Stimulated activated naive B cell treated with anti-CD40 and anti-IgM and Interleukin-4, amounts not matched to agents 10 μg/mL and 1 μg/mL and 100 μg/mL, for 72 hours (primary cell): ENCODE measurements at places on chromosomes 1 and 21.

DNA sequence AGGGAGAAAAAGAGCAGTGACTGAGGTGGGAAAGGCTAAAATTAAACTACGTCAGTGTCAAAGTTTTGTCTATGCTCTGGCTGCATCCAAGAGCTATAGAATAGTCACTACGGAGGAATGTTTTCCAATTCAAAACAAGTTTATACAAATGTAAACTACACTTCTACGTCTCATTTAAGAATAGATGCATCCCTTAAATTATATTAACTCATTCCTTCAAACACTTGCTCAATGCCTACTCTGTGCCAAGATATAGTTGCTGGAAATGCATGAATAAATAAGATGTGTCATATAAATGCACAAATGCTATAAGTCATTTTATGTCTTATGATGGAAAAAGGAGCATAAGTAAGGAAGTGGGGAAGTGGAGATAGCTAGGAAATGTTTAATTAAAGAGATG is 4.2 kb upstream of the COLGALT2 start:
- no peak overlapping the region for H3K4me3 ChIP-seq
- H3K27me3 ChIP-seq = peaks cover 64% of the 10 kb centered on the region
- no peak for DNase-seq
- no peak overlapping the region for H3K27ac ChIP-seq

- H3K4me3 ChIP-seq = no peak overlapping the region
- no peaks in the 10 kb centered on the region for H3K4me1 ChIP-seq
- peaks cover 16% of the 10 kb centered on the region for H3K36me3 ChIP-seq
- no peak overlapping the region for H3K27ac ChIP-seq
- H3K27me3 ChIP-seq = no peaks in the 10 kb centered on the region
- DNase-seq = no peak
Observed at GRCh38 chr1:185215911-185216310, 58.9 kb downstream of the SWT1 start.

GRCh38 chr21:41350436-41351155 is 11.2 kb upstream of the MX2 start:
- H3K27ac ChIP-seq = no peak overlapping the region
- H3K27me3 ChIP-seq = peaks cover 22% of the 10 kb centered on the region
- H3K4me3 ChIP-seq = no peak overlapping the region
- DNase-seq = no peak

DNA sequence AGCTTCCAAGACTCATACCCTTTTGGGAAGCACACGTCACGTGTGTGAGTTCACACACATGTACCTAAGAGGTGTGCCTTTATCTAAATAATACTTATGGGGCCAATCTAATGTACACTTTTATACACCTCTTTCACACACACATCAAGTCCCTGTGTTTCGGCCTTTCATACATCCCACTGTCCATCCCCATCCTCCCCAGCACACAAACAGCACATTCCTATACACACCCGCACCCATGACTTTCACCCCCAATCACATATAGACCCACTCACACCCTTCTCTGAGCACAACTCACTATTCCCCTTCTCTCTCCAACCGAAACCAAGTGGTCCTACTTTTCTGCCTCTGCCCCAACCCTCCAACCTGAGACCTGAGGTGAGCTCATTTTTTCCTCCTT is 3.5 kb downstream of the MEX3A start:
- H3K36me3 ChIP-seq = no peaks in the 10 kb centered on the region
- no peak overlapping the region for H3K4me3 ChIP-seq
- no peak for DNase-seq
- peaks cover 22% of the 10 kb centered on the region for H3K4me1 ChIP-seq
- H3K27ac ChIP-seq = no peak overlapping the region
